ENCODE measurements at places on chromosomes 13 and 19. TPM values are rescaled to one million over a fixed set of nuclear protein-coding genes. Genes with fewer than 3 reads are reported as not detected.

The TLE2 gene
- polyA plus RNA-seq = 16.0 TPM

The FZR1 gene
- 28.0 TPM for polyA plus RNA-seq

The SHISA7 gene
- polyA plus RNA-seq = 0.01 TPM

The RINL gene
- 20.5 TPM for polyA plus RNA-seq

The DCT gene
- polyA plus RNA-seq = 0.04 TPM

The ZNF177 gene
- polyA plus RNA-seq = 0.42 TPM

The CGB8 gene
- polyA plus RNA-seq = not detected

The NAPA gene
- 110 TPM for polyA plus RNA-seq

The PNMA8B gene
- 0.14 TPM for polyA plus RNA-seq

The SOHLH2 gene
- 0.04 TPM for polyA plus RNA-seq

The PGLYRP1 gene
- polyA plus RNA-seq = not detected

The REEP6 gene
- polyA plus RNA-seq = 10.1 TPM

The CCDC9 gene
- 12.9 TPM for polyA plus RNA-seq

The ANKRD24 gene
- polyA plus RNA-seq = 0.21 TPM

The CLDND2 gene
- polyA plus RNA-seq = 0.39 TPM

The C19orf67 gene
- not detected for polyA plus RNA-seq
